ENCODE measurements at places on chromosomes 13 and 19.

GRCh38 chr19:53055117-53055516, 10.6 kb downstream of the ERVV-2 start:
- no peak for DNase-seq

DNA sequence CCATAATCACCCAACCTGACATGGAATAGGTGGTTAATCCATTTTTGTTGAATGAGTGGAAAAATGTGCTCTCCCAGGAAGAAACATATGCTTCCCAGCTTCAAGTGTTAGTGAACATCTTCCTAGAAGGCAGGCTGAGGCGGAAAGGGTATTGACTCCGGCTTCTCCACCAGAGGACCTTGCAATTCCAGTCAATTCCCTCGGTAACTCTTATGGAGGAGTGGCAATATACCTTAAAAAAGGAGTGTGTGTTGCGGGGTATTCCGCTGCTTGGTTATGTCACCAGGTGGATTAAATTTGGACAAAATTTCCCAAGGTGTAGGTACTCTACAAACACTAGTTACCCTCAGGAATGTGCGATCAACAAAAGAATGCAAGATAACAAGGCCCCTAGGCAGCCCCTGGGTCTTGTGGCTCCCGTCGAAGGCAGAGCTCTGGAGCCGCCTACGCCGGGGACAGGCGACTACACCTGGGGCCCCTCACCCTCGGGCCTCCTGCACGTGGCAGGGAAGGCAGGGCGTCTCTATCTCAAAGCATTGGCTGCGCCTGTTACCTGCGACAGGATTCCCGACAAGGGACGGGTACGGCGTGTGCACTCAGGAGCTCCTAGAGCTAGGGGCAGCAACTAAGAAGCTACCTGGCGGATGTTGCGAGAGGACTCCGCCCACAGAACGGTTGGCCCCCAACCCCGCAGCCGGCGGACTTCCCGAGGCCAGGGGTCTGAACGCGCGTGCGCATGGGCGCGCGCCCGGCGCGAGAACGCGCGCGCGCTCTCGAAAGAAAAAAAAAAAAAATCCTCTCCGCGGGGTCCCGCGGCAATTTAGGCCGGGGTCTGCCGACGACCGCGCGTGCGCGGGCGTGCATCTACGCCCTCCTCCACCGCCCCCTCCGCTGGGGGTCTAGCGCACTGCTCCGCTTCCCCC, at the start of gene WDR87:
Gene WDR87 (minus strand): TSS at position 649 of the 923 bp plus-strand sequence. CDS start 8,355 bp downstream, outside the sequence.
- peak; percentile 60 for DNase-seq

- no peak for DNase-seq
These were observed 1439.4 kb downstream of the UQCRFS1 start for GRCh38 chr19:27773318-27774094.

GRCh38 chr13:24038841-24039330, 121.6 kb upstream of the SPATA13 start:
- no peak for DNase-seq

DNA sequence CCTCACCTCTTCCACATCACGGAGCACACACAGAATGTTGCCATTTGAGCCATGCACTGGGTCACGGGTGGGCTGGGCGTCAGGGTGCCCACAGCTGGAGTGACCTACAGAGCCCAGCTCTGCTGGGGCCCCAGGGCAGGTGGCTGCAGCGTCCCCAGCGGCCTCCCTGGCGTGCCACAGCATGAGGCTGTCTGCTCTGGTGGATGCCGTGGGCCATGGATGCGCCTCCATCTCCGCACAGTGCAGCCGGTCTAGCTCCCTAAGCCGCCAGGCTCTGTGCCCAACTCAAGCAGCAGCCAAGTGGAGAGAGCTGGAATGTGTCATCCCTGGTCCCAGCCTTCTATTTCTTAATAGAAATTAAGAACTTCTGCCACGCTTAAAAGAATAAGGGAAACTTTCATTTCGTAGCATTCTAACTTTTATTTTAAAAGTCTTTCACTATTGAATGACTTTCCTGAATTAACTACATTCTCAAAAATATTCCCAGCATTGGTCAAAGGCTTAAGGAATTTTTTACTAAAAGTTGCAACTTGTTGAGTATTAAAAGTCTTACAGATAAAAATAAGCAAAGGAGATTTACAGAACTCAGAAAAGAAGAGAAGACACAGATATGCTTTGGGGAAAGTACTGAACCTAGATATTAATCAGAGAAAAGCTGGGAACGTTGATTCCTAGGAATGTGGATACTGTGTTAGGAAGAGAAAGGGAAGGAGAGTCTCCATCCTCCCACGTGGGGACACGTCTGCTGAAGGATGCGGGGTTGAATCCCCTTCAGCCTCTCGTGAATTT, 59.3 kb downstream of the ATP11A start:
- no peak for DNase-seq

GRCh38 chr13:99388334-99388923, 81.2 kb upstream of the GPR183 start:
- no peak for DNase-seq

GRCh38 chr19:3083964-3084363, 10.2 kb upstream of the GNA11 start:
- DNase-seq: no peak

DNA sequence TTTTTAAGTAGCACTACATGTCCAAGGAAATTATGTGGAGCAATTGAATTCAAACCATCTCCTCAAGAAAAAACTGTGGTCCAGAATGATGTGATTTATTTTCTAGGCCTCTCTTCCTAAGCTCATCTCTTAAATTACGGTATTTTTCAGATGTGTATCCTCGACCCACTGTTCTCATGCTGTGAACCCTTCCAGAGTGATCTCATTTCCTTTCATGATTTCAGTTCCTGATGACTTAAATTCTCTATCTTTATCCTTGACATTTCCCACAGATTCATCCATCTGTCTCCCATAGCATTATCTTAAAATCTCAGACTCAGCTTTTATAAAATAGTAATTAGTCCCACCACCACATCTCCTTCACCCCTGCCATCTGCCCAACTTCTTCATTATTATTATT, 117.6 kb upstream of the SPRY2 start:
- DNase-seq: no peak

GRCh38 chr13:44277459-44277858, 96.2 kb upstream of the SERP2 start:
- no peak for DNase-seq

DNA sequence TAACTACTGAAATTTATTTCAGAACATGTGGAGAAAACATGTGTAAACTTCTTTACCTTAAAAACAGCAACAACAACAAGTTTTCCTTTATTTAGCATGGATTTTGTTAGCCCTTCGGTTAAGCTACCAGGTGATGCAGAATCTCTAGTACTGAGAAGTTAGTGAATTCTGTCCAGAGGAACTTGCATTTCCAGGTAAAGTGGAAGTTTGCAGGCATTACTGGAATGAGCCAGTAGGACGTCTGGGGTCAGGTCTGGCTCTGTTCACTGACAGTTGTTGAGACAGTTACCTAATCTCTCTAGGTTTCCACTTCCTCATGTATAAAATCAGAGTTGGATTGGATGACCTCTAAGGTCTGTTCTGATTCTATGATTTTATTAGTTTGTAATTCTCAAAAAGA, 244.3 kb downstream of the OLFM4 start:
- no peak for DNase-seq

GRCh38 chr13:42834946-42835345, 53.6 kb downstream of the FAM216B start:
- no peak for DNase-seq

GRCh38 chr13:26589754-26590153, 32.3 kb downstream of the WASF3 start:
- DNase-seq: no peak

DNA sequence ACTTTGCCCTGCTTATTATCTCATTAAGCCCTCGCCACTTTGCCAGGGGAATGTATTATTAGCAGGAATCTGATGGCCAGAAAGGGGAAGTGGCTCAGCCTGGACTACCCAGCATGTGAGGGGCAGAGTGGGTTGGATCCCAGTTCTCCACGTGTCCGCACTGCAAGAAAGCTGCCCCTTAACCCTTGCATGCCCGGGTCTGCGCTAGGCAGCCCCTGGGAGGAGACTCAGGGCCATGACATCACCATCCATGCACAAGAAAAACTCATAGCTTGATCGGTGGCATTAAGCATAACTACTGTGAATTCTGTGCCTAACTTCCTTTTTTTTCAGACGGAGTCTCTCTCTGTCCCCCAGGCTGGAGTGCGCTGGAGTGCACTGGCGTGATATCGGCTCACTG, 8.9 kb downstream of the CACNG8 start:
- DNase-seq: no peak

DNA sequence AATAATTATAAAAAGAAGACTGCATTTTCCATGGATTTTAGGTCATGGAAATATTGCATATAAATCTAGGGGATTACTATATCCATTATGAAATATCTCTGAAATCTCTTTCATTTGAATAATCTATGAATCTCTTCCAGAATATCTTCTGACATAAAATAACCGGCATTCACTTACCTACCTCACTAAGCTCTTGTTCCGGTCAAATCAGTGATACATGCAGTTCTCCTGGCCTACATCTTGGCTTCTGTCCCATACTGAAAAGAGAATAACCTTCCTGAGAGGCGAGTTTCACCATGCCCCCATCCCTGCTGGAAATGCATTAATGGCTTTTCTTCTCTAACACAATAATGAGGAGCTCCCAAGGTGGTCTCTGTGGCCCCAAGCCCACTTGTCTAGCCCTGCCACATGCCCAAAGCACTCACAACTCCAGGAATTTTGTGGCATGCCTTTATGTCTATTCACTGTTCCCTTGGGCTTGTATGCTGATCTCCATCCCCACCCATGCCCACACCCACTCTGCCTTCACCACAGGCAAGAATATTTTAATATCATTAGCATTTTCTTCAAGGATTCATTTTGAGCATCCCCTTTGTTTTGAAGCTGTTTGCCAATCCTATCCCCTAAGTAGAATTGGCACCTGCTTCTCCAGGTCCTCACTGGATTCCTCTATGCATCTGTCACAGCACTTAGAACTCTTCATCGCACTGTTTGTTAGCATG, 401.6 kb downstream of the COG6 start:
- DNase-seq: no peak

DNA sequence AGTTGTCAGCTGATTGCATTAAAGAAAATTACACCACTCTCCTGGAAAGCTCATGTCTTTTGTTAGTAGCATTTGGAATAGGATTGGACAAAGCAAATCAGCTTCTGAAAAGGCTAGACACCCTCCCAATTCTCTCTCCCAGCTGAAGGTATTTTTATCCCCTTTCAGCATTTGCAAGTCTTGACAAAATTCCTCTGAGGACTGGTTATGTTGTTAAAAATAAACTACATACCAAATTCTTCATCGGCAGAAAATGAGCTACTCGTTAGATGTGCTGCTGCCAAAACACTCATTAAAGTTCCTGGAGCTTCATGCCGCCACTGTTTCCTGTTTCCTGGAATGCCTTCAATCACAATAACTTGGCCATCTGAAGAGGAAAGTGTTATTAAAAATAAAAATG, 37.1 kb downstream of the UTP14C start:
- no peak for DNase-seq

DNA sequence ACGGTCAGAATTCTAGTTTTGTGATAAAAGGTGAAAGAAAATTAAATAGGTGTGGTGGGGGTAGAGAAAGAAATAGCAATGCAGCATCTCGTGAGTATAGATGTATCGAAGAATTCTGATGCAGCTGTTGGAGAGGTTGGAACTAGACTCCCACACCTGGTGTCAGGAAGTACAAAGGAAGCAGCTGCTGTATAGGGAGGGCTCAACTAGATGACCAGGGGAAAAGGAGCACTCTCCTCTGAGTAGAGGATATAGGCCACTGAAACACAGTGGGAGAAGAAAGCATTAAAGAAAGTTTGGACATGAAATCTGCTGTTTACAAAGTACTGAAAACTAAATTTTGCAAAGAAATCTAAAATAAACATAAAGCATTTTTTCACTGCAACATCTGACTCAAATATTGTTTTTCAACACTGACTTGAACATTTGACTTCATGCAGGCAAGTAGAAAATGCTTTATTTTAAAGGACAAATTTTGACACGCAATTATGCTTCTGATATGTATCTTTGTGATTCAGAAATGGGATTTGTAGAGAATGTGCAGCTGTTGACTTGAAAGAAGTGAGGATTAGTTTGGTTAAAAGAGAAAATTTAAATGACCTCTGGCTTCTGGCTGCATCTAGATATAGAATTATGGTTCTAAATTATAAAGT, 82.2 kb downstream of the MIPEP start:
- DNase-seq: no peak

DNA sequence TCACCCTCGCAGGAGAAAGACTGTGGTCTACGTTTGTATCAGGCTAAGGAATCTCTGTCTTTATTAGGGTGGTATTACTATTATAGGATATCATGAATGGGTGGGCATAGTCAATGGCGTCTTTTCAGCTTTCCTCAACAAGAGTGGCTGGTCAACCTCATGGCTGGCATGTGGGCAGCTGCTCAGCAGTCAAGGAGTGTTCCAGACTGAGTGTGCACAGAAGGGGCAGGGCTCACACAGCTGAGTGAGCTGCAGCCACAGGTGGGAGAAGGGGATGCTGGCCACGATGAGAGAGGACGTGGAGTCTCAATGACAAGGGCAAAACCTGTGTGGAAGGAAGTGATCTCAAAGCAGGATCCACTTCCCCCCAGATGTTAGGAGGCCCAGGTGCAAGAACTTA, 54.7 kb downstream of the SLC7A1 start:
- no peak for DNase-seq

GRCh38 chr13:21079221-21079620, 17.8 kb upstream of the LATS2 start:
- DNase-seq: no peak

GRCh38 chr13:34004676-34005075, 186.7 kb downstream of the RFC3 start:
- DNase-seq: no peak

DNA sequence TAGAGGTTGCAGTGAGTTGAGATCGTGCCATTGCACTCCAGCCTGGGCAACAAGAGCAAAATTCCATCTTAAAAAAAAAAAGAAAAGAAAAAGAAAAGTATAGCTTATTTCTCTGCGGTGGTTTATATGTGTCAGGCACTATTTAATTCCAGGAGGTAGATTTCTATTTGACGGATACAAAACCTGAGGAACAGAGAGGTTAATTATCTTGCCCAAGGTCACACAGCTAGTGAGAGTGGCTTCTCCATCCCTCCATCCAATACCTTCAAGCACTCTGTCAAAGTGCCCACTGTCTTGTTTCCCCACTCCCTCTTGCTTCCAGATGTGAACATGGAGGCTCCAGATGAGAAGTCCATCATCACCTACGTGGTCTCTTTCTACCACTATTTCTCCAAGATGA, 34.8 kb downstream of the SPTBN4 start:
- DNase-seq: no peak

DNA sequence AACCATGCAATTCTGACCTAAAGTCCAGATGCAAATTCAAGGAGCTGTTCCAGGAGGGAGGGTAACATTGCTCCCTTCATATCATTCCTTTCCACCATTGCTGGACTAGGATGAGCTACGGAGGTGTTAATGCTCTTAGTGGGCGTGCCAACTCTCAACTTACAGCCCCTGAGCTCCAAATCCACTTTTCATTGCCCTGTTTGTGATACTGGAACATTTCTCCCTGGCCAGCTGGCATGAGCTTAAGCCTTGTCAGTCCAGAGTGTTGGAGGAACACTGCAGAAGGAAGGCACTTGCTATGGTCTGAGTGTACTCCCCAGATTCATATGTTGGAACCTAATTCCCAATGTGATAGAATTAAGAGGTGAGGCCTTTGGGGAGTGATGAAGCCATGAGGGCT, 70.4 kb upstream of the FARP1 start:
- DNase-seq: no peak

Data from activated naive CD4-positive, alpha-beta T cell treated with anti-CD3 and anti-CD28 coated beads, Interleukin-2, amount 10 ng/mL, durations not matched to agents 7 days and 5 days (primary cell).